Activated CD8-positive, alpha-beta memory T cell treated with anti-CD3 and anti-CD28 coated beads, Interleukin-2, amount 50 U/mL, for 4 hours (primary cell): ENCODE measurements at places on chromosomes 16 and 17.
A peak's percentile ranks its signal among the peaks of the same experiment; 100 is the strongest.

DNA sequence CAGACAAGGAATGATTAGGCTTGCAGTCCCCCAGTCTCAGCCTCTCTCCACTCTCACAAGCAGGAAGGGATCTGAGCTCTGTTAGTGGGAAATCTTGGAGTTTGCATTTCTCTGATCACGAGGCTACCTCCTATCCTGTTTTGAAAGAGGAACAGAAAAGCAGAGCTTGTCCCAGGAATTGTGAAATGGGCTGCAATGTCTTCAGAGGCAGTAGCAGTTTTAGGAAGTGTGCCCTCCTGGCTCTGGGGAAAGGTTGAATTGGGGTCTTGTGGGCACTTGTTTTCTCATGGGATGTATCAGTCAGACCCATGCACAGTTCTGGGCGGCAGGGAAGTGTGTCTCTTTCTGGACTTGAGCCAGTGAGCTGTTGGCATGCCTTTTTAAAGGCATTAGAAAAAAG lies 22.8 kb downstream of the NUP85 start:
- DNase-seq = no peak

DNA sequence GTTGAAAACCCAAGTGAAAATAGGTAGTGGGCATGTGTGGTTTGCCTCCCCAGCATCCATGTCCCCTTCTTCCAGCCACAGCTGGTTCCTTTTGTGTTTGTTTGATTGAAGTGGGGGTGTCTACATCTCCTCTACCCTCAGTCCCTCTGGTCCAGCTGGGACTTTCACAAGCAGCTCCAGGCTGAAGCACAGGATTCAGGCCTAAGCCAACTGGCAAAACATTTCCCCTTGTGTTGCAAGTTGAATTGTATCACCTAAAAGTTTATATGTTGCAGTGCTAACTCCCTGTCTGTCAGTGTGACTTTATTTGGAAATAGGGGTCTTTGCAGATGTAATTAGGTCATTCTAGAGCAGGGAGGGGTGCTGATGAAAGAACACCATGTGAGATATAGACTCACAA lies 205.9 kb upstream of the ASIC2 start:
- no peak for DNase-seq

DNA sequence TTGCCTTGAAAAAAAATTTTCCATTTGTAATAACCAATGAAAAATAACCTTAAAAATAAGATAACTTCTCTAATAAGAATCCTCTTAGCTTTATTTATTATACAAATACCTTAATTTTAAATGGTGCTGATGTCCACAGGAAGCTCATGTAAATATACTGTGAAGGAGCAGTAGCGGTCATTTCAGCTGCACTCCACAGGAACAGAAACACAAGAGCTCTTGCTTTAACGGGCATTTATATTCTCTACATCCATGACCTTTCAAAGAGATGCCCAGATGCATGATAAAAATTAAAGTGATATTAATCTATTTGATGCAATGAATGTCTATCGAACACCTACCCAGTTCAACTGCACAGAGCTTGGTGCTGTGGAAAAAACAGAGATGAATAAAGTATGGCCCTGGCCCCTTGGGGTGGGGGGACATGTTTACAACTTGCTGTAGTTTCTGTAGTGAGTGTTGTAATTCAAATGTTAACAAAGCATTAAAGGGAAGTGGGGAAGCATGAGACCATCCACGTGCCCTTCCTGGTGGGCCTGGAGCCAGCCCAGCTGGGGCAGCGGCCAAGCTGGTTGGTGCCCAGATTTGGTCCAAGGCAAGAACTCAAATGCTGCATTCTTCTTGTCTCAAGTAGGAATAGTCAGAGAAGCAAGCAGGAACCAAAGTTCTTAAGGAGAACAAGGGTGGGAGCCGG lies 47.9 kb downstream of the IQCK start:
- DNase-seq = no peak

- no peak for DNase-seq
Observed at GRCh38 chr17:65064452-65065019, 8.0 kb upstream of the GNA13 start.

DNA sequence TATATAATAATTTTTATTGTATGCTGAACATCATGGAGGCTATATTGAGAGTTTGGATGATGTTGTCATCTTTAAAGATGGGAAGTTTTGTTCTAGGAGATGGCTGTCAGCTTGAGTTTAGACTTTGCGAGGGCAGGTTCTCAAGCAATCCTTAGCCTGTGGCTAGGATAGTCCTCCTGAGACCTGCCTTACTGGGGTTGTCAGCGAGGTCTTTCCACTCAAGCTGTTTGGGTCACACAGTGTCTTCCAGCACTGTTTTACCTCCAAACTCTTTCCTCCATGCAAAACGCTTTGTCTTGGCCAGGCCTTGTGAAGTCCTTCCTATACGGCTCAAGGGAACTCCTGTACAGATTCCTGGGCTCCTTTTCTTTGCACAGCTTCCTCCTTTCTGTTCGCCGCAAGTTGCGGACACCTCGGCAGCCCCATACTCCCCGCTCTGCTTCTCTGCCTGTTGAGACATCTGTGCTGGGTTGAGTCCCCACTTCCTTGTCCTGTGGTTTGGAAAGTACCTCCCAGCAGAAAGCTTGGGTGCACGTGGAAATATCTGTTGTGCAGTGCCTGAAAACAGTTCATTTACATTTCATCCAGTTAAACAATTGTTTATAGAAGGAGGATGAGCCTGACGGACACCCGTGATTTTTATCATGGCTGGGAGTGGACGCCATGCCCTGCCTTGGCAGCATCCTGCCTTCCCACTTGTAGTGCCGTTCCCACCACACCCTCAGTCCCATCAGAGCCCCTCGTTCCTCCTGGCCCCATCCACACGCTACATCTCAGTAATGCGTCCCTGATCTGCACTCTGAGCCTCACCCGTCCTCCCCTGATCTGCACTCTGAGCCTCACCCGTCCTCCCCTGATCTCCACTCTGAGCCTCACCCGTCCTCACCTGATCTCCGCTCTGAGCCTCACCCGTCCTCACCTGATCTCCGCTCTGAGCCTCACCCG lies 55.0 kb upstream of the CBFA2T3 start:
- DNase-seq = peak; percentile 40

- DNase-seq = no peak
Observed at GRCh38 chr17:4477255-4477791, 21.4 kb upstream of the SPNS2 start.

- peak; percentile 74 for DNase-seq
Observed at GRCh38 chr16:53054670-53055485, at the start of gene CHD9. Gene CHD9 (plus strand): TSS chr16:53054991. CDS start chr16:53156090, 101,099 bp downstream.

- DNase-seq = no peak
Observed at GRCh38 chr16:27346819-27347218, 33.0 kb downstream of the IL4R start.

- no peak for DNase-seq
Observed at GRCh38 chr17:68197091-68197996, 50.5 kb upstream of the AMZ2 start.

GRCh38 chr16:10086620-10087019 lies 95.6 kb downstream of the GRIN2A start:
- DNase-seq = no peak

GRCh38 chr17:15414532-15415306 lies 52.7 kb downstream of the CDRT4 start:
- no peak for DNase-seq

DNA sequence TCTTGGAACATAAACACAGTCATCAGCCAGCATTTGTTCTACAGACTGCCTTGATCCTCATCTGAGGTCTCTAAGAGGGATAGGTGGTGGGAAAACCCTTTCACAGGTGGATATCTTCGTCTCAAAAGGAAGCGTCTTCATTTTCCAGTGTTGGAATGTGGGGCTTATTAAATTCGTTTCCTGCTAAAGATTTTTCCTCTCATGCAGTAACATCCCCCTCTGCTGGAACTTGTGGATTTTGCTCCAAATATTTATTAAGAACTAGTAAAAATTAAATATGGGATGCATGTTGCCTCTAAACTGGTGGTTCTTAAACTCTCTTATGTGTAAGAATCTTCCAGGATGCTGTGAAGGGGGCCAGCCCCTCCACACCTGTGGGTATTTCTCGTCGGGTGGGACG lies 20.1 kb upstream of the MLYCD start:
- DNase-seq = no peak

DNA sequence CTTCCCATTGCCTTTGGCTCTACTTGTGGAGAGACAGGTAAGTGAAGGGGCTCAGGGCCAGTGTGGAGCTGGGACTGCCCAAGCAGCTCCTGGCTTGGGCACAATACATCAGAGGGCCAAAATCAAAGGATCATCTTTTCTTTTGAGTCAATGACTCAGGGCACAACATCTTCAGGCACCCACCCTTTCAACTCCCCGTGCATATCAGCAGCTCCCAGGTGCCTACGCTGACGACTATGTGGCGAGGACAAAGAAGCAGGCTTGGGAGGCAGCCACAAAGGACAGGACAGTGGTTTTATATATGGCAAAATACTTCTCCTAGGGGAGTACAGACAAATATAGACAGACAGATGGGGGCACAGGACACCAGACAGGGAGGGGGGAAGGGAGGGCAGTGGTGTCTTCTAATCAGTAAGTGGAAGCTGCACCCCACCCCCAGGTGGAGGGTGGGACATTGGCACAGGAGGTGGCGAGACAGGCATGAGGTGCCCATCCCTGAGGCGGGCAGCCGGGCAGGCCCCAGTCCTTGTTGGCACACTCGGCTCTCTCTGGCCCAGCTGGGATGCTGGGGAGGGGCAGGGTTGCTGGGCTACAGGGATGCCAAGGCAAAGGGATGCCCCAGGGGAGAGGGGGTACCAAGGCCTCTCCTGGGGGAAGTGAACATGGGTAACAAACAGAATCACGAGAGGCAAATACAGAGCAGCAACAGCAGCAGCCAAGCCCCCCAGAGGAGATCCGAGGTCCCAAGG lies 7.7 kb upstream of the ARL5C start:
- DNase-seq = no peak

GRCh38 chr17:9766970-9767369 lies 24.4 kb downstream of the DHRS7C start:
- DNase-seq = no peak

GRCh38 chr16:83906683-83907082 lies 7.8 kb downstream of the MLYCD start:
- DNase-seq = no peak

DNA sequence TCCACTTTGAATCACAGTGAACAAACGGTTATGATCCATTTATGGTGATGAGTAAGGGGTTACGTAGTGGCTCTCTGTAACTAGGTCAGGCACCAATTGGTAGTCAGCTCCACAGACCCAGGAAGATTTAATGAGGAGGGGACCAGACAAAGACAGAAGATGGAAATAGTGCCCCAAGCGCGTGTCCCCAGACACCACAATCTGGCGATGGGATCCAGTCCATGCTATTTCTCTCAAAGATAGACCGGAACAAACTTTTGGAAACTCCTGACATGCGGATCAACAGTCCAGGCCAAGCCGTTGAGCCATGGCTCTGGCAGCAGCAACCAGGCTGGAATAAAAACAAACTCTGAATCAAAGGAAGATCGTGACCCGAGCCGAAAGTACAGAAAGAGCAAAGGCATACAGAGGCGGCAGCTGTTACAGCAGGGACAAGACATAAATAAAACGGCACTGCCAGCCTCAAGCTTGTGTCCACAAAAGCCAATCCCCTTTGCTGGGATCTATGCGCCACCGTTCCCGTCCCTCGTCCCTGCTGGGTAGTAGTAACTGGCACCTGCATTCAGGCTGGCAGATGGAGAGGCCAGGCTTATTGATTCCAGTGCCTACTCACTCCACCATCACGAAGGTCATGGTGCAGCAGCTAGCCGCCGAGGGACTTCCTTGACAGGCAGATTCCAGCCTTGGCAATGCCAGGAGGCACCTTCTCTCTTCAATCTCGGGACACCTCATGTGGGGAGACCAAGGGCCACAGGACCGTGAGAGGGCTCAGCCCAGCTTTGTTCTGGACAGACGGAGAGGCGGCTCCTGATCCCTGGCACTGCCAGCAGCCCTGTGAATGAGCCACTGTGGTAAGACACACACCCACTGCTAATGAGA lies 50.2 kb downstream of the CDH11 start:
- no peak for DNase-seq

GRCh38 chr17:17994271-17995069 lies 21.8 kb downstream of the DRC3 start:
- DNase-seq = no peak
